ENCODE measurements at places on chromosomes 16 and 17.

DNA sequence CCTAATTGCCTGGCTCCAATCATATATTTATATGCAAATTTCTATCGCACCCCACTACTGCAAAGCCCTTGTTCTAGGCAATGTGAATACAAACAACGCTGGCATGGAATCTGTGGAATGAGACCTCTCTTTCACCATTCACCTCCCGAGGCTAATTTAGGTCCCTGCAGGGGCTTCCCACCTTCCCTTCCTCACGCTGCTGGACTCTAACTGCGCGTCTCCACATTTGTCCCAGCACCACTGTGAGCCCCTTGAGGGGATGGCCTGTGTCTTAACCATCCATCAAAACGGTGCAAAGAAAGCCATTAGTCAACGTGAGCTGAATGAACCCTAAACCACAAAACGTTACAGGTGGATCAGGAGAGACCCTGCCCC, 1.6 kb downstream of the TMEM114 start:
- no peak for DNase-seq

GRCh38 chr17:41655611-41656111, 31.3 kb upstream of the KRT17 start:
- DNase-seq = no peak

DNA sequence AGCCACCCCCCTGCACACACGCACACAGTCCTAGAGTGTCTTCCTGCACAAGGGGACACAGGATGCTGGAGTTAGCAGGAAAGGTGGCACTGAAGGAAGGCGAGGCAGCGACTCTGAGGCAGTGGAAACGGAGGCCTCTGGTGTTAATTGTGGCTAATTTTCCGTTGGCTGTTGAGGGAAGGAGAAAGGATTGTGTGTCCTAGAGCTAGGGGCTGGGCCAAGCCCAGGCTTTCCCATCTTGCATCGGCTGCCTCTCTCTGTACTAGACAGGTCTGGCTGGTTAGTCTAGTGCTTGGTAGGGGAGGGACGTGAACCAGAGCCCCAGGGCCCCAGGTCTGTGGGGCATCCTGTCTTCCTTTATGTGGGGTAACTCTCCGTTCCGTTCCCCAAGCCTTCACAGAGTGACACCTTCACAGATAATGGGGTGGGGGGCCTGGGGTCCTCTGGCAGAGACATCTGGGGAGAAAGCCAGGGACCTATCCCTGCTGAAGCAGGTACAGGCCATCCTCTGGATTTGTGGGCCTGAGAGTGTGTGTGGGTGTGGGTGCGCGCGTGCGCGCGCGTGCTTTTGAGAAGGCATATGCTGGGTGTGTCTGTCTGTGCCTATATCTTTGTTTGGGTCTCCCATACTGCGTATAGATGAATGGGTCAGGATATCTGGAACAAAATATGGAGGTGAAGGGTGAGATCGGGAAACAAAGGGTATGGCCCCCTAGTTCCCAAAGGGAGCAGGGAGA, at the start of gene CHD3:
Gene CHD3 (plus strand): TSS at position 606 of the 737 bp plus-strand sequence. CDS start 212 bp downstream, outside the sequence.
- DNase-seq = peak; percentile 68

- DNase-seq = peak; percentile 95
Measured at GRCh38 chr17:64343833-64344637, 46.6 kb downstream of the PECAM1 start.

GRCh38 chr16:70770626-70771552, 30.1 kb downstream of the VAC14 start:
- peak; percentile 63 for DNase-seq

GRCh38 chr16:23072084-23072599, 77.1 kb downstream of the USP31 start:
- DNase-seq = peak; percentile 9

- DNase-seq = no peak
Measured at GRCh38 chr16:1099189-1100083, 3.4 kb upstream of the C1QTNF8 start.

DNA sequence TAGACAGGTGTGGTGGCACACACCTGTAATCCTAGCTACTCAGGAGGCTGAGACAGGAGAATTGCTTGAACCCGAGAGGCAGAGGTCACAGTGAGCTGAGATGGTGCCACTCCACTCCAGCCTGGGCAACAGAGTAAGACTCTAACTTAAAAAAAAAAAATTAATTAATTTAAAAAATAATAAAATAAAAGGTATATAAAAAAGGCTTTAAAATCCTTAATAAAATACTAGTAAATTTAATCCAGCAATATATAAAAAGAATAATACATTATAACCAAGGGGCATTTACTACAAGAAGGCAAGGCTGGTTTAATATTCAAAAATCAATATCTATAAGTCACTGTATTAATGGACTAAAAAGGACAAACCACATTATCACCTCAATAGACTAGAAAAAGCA, 44.8 kb upstream of the MNT start:
- DNase-seq = no peak

GRCh38 chr17:75557075-75557851, 30.3 kb upstream of the MYO15B start:
- no peak for DNase-seq

DNA sequence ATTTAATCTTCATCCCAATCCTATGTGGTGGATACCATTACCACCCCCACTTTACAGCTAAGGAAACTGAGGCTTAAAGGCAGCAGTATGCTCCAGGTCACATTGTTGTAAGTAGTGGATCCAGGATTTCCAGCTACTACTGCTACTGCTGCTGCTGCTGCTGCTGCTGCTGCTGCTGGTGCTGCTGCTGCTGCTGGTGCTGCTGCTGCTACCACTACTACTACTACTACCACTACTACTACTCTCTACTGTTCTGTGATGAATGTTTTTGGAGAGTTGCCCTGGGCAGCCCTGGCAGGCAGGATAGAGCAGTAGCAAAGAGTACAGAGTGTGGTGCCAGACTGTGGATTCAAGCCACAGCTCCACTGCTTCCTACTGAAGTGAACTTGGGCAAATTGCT, 49.3 kb upstream of the SLC12A3 start:
- DNase-seq = peak; percentile 43

- DNase-seq = peak; percentile 35
Measured at GRCh38 chr17:41739661-41740352, 5.4 kb upstream of the HAP1 start.

DNA sequence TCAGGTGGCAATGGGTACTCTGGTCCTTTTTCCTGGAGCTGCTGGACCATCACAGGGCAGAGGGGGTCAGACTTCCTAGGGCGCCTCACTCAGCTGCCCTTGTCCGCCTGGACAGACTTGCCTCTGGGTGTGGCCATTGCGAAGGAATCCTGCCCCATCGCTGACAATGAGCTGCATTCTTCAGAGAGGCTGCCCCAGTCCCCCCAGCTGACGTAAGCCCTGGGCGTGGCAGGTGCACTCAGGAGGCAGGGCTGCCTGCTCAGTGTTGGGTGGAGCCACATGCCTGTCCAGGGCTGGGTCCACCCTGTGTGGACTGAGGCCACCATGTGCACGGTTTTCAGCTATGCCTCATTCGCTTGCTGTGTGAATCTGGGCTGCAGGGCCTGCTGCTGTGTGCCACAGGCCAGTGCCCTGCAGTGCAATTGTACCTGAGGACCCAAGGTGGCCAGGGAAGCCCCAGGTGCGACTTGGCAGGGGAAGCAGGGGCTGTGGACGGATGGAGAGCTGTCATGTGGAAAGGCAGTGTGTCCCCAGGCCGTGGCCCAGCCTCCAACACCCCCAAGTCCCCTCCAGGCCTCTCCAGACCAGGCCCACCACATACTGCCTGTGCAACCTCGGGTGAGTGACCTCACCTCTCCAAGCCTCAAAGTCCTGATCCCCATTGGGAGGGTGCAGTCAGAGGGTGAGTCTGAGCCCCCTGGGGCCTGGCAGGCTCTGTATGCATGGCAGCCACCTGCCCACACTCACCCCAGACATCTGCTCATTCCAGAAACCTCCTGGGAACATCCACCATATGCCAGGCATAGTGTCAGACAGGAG, 14.0 kb upstream of the MPRIP start:
- DNase-seq = peak; percentile 48

- peak; percentile 16 for DNase-seq
Measured at GRCh38 chr17:65557349-65558310, 3.8 kb downstream of the AXIN2 start.

GRCh38 chr16:9192746-9193145, 101.3 kb downstream of the HAPSTR1 start:
- DNase-seq = no peak

- DNase-seq = no peak
Measured at GRCh38 chr16:85047867-85048455, 20.4 kb downstream of the KIAA0513 start.

DNA sequence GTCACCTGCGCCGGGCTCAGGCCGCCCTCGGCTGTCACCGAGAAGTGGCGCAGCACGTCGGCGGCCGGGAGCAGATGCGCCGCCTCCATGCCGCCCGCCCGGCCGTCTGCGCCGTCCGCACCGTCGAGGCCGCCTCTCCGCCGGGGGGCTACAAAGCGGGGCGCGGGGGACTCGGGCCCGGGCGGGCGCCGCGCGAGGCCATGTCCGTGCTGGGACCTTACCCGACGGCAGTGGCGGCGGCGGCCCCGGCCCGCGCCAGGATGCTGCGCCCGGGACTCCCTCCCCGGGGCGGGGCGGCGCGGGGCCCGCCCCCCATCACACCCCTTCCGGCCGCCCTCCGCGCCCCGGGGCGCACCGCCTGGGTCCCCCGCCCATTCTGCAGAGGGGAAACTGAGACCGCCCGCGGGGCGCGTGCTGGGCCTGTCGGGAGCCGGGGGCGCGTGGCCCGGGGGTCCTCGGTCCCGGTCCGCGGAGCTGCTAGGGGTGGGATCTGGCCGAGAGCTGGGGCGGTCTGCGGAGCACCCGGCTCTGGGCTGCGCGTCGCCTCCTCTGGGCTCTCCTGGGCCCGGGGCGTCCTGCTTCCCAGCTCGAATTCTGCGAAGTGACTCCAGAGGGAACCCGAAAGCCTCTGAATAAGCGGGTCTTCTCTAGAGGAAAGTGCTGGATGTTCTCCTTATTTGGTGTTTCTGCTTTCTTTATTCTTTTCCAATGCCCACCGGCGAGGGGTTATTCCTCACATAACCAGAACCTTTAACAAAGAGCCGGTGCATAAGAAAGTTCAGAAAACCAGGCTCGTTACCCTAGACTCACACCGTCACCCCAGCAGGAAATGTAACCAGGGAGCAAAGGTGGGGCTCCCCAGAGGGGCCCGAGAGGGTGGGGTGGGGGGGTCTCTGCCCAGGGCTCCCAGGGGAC, at the start of gene ATP2A3:
Gene ATP2A3 (minus strand): TSS at position 235 of the 915 bp plus-strand sequence. CDS start 146 bp downstream, at position 89.
- DNase-seq = peak; percentile 29

- peak; percentile 37 for DNase-seq
Measured at GRCh38 chr17:79844869-79845600, 5.8 kb upstream of the CBX4 start.

- no peak for DNase-seq
Measured at GRCh38 chr16:66491716-66492064, 58.2 kb downstream of the TK2 start.

DNA sequence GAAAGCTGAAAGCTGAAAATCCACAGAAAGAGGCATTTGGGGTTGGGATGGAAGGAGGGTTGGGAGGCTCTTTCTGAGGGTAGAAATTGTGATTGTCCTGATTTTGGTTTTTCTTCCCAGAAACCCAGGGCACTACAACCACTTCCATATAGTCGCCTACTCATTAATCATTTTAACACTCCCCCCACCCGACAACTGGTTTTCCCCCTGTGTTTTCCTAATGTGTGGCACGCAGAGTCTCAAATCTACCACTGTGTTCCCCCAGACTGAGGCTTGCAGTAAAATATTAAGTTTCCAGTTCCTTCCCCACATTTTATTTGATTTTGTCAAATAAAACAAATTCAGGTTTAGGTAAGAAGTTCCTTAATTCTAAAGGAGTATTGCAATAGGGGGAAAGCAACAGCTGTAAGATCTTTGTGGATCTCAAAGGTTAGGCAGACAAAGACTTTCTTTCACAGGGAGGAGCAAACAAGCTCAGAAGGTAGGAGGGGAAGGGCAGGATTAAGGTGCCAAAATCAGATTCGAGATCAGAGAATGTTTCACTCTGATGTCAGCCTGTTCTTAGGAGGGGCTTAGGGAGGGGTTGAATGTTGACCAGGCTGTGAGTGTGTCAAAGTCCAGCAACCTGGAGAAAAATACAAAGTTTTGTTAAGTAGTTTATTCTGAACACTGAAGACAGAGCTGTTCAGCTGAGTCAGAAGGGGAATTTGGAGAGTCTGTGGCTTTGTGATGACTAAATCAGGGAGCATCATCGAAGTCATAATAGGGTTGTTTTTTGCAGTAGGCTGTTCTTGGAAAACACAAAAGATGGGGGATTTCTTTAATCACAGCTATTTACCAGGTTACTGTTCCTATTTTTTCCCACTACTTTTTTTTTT, 3.6 kb downstream of the ZNF267 start:
- DNase-seq = peak; percentile 95

- no peak for DNase-seq
Measured at GRCh38 chr16:9800186-9800738, 382.0 kb downstream of the GRIN2A start.

GRCh38 chr17:10059684-10060211, 138.7 kb downstream of the GAS7 start:
- DNase-seq = peak; percentile 65

GRCh38 chr16:13041180-13041579, 139.8 kb downstream of the SHISA9 start:
- no peak for DNase-seq

DNA sequence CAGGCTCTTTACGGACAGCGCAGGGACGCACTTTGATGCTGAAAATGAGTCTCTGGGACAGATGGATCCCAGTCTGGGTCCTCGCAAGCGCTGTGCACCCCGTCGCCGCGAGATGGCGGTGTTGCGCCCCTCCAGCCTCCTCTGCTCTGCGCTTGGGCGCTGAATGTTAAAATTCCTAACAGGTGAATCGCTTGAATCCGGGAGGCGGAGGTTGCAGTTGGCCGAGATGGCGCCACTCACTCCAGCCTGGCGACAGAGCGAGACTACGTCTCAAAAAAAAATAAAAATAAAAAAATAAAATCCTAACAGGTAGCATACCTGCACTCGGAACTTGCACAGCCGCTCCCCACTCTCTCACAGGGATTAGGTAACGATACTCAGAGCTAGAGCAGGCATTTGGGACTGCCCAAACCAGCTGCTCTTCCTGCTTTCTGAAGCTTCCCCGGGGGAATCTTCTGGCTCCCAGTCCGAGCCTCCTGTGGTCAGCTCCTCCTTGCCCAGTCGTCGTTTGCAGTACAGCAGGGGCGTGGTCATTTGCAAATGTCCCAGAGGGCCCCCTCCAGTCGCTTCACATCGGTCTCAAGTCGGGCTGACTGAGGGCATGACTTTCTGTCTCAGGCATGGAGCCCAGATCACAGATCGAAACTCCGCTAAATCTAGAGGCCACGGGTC, 26.2 kb upstream of the OSGIN1 start:
- DNase-seq = peak; percentile 52

GRCh38 chr17:66432411-66432957, 130.1 kb downstream of the PRKCA start:
- no peak for DNase-seq

- no peak for DNase-seq
Measured at GRCh38 chr16:54954220-54954619, 23.6 kb downstream of the IRX5 start.

- DNase-seq = no peak
Measured at GRCh38 chr17:31050948-31051347, 43.8 kb upstream of the NF1 start.

Measured in mesenchymal stem cell (in vitro differentiated cells and primary cell).